ENCODE measurements at places on chromosomes 12 and 14.

DNA sequence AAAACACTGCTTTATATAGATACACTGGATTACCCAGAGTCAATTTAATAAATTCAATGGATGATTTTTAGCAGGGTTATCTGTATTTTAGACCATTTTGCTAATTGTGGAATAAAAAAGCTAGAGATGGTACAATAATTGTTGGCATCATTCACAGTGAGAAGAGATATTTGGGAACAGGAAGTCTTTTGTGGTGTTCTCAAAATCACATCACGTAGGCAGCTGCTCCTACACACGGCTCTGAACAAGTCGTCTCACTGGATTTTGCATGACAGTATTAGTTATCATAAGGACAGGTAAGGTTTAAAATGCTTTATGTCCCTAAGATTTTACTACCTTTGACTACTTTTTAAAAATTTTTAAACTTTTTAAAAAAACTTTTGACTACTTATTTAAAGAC, 52.0 kb downstream of the PAPLN start:
- H3K27ac ChIP-seq = no peak overlapping the region
- H3K27me3 ChIP-seq = no peaks in the 10 kb centered on the region
- H3K4me1 ChIP-seq = peaks cover 16% of the 10 kb centered on the region
- H3K4me3 ChIP-seq = no peak overlapping the region
- no peak for DNase-seq

DNA sequence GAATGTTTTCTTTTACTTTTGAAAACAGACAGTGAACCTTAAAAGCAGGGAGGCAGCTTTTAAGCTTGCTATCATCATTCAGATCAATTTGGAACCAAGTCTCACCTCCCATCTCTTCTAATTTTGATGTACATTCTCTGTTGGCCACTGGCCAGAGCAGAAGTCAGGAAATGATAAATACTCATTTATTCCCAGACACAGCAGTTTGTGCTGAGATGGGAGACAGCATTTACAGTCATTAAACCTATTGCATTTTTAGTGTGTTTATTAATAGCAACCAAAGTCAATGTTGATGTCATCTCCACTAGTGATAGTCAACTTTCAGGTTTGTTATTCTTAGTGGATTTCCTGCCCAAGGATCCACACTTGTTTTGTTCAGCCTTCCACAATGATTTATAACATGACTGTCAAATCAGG, 320.0 kb upstream of the ATP2B1 start:
- H3K36me3 ChIP-seq = no peaks in the 10 kb centered on the region
- peaks cover 4% of the 10 kb centered on the region for H3K4me1 ChIP-seq
- no peaks in the 10 kb centered on the region for H3K27me3 ChIP-seq
- no peak for DNase-seq
- H3K4me3 ChIP-seq = no peak overlapping the region

DNA sequence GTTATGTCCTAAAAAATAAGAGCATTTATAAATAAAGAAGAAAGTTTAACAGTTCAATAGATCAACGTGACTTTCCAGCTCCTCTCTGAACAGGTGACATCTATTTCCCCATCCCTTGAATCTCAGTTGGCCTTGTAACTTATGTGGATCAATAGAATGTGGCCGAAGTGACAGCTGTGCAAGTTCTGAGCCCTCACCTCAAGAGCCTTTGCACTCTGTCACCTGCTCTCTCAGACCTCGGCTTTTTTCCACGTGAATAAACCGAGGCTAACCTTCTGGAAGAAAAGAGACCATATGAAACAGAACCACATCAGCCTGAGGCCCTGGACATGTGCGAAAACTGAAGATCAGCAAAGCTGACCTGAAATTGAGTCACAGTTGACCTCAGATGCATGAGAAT, 253.0 kb downstream of the DAD1 start:
- H3K4me1 ChIP-seq = no peaks in the 10 kb centered on the region
- no peak overlapping the region for H3K27ac ChIP-seq
- no peaks in the 10 kb centered on the region for H3K36me3 ChIP-seq
- H3K4me3 ChIP-seq = no peak overlapping the region
- no peaks in the 10 kb centered on the region for H3K27me3 ChIP-seq

GRCh38 chr12:63911341-63911740, 66.8 kb downstream of the SRGAP1 start:
- H3K4me3 ChIP-seq = no peak overlapping the region
- H3K27ac ChIP-seq = no peak overlapping the region
- no peaks in the 10 kb centered on the region for H3K4me1 ChIP-seq
- H3K27me3 ChIP-seq = no peaks in the 10 kb centered on the region
- H3K36me3 ChIP-seq = no peaks in the 10 kb centered on the region

DNA sequence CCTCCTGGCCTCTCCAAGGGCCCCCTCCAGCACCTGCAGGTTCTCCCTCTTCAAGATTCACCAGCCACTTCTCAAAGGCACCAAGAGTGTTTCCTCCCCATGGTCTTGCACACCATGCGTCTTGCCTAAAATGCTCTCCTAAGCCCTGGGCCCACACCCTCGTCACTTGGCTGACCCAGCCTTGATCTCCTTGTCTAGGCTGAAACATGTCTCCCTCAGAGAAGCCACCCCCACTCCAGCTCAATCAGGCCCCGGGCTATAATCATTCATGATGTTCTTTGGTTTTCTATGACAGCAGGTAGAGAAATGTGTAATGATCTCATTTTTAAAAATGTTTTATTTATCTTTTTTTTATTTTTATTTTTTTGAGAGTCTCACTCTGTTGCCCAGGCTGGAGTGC, 88.1 kb downstream of the EFCAB11 start:
- H3K4me1 ChIP-seq = no peaks in the 10 kb centered on the region
- H3K27me3 ChIP-seq = no peaks in the 10 kb centered on the region
- no peak overlapping the region for H3K27ac ChIP-seq
- no peak for DNase-seq
- H3K4me3 ChIP-seq = no peak overlapping the region

DNA sequence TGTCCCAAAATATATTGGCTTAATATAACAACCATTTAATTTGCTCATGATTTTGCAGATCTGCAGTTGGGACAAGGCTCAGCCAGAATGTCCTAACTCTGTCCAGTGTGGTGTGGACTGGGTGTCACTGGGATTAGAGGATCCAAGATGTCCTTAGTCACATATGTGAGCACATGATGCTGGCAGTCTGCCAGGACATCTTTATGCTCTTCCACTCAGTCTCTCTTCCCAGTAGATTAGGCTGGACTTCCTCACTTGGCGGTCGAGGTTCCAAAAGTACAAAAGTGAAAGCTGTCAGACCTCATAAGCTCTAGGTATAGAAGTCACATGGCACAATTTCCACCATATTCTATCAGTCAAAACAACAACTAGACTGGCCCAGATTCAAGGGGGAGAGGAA, 167.9 kb upstream of the NTF3 start:
- H3K36me3 ChIP-seq = no peaks in the 10 kb centered on the region
- no peak overlapping the region for H3K4me3 ChIP-seq
- H3K4me1 ChIP-seq = no peaks in the 10 kb centered on the region
- H3K27ac ChIP-seq = no peak overlapping the region

DNA sequence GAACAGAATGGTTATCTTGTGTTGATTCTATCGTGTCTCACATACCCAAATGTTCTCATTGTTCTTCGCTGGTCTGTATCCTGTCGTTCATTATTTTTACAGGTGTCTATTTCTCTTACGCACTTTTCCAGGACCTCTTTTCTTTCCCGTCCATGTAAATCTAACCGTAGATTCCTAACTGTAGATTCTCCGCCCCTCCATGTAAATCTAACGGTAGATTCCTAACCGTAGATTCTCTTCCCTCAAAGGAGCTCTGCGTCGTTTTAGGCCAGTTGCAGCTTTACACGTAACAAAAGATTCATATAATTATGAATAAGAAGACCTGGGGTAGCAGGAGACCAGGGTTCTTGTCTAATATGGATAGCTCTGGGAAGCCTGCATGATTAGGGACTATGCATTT, 9.7 kb upstream of the ZNF605 start:
- no peaks in the 10 kb centered on the region for H3K4me1 ChIP-seq
- H3K4me3 ChIP-seq = no peak overlapping the region
- H3K27ac ChIP-seq = no peak overlapping the region
- peaks cover 28% of the 10 kb centered on the region for H3K36me3 ChIP-seq

- H3K4me3 ChIP-seq = no peak overlapping the region
- no peak for DNase-seq
- H3K36me3 ChIP-seq = no peaks in the 10 kb centered on the region
- no peaks in the 10 kb centered on the region for H3K4me1 ChIP-seq
- H3K27ac ChIP-seq = no peak overlapping the region
Observed at GRCh38 chr12:16136219-16136988, 141.1 kb downstream of the SLC15A5 start.

- H3K4me1 ChIP-seq = no peaks in the 10 kb centered on the region
- H3K4me3 ChIP-seq = no peak overlapping the region
- DNase-seq = peak; percentile 39
- no peaks in the 10 kb centered on the region for H3K27me3 ChIP-seq
- H3K27ac ChIP-seq = no peak overlapping the region
- H3K36me3 ChIP-seq = peaks cover 3% of the 10 kb centered on the region
Observed at GRCh38 chr12:12983420-12984035, 16.5 kb downstream of the HEBP1 start.

DNA sequence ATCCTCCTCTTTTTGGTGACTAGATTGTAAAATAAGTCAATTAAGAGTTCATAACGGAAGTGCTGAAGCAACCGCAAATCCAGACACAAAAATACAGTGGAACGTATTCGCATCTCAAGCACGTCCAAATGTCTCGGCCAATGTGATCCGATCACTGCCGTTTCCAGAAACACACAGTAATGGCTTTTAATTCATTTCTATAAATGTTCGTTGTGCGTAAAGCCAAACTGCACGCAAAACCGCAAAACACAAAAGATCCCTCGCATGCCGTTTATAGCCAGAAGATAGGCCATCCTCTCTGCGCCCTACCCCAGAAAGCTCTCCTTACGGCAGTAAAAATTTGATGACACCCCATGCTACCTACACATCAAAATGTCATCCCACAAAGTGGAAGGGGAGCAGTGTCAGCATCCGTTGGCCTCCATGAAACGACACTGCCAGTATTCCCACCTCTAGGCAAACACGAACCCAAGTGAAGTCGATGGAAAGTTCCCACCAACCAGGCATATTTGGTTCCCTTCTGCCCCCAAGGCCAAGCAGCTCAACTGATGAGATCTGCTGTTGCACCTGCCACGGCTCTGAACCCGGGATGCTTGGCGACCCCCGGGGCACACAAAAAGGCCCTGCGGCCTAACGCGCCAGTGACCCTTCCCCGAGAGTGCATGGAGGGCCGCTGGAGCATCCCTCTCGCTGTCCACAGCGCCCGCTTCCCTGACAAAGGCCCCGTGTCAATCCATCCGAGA, 1.4 kb downstream of the HECTD4 start:
- peaks cover 21% of the 10 kb centered on the region for H3K4me1 ChIP-seq
- no peaks in the 10 kb centered on the region for H3K36me3 ChIP-seq
- H3K27ac ChIP-seq = peak overlapping the region; percentile 83
- peak; percentile 25 for DNase-seq
- no peaks in the 10 kb centered on the region for H3K27me3 ChIP-seq

GRCh38 chr14:70013271-70013873, 134.2 kb downstream of the SMOC1 start:
- H3K36me3 ChIP-seq = no peaks in the 10 kb centered on the region
- no peak overlapping the region for H3K27ac ChIP-seq
- peak; percentile 53 for DNase-seq
- H3K27me3 ChIP-seq = peaks cover 10% of the 10 kb centered on the region
- H3K4me3 ChIP-seq = no peak overlapping the region
- peaks cover 7% of the 10 kb centered on the region for H3K4me1 ChIP-seq

GRCh38 chr14:60656686-60657455, 7.6 kb upstream of the SIX1 start:
- peak; percentile 34 for DNase-seq
- peaks cover 33% of the 10 kb centered on the region for H3K4me1 ChIP-seq
- peaks cover 97% of the 10 kb centered on the region for H3K27me3 ChIP-seq
- peak overlapping the region; percentile 73 for H3K4me3 ChIP-seq
- no peak overlapping the region for H3K27ac ChIP-seq

GRCh38 chr12:27212861-27213260, 31.2 kb upstream of the STK38L start:
- no peak overlapping the region for H3K27ac ChIP-seq
- no peaks in the 10 kb centered on the region for H3K4me1 ChIP-seq
- H3K4me3 ChIP-seq = no peak overlapping the region

GRCh38 chr12:47054659-47055058, 24.8 kb upstream of the PCED1B start:
- H3K27me3 ChIP-seq = no peaks in the 10 kb centered on the region
- DNase-seq = no peak
- no peak overlapping the region for H3K27ac ChIP-seq
- no peaks in the 10 kb centered on the region for H3K4me1 ChIP-seq
- H3K4me3 ChIP-seq = no peak overlapping the region

DNA sequence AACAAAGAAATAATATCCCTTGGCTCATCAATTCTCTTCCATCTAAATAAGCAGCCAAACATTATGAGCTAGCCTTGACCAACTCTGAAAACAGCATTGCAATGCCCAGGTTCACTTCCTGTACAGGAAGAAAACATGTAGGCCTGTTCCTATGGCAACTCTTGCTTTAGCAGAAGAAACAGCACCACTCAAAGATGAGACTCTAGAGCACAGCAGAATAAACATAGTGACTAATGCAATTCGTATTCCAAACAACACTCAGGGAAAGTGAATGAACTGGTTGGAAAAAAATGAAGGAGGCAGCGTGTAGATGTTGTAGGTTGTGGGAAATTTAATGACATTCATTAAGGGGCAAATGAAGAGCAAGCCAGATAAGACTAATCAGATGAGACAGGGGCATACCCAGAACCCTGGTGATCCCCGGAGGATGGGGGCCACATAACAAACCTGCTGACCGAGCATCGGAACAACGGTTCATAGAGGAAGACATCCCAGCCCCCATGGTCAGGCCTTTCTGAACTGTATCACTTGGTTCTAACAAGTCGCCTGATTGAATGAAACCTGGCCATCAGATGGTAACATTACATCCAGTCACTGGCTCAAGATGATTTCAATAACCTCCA, 9.0 kb downstream of the ARHGDIB start:
- H3K36me3 ChIP-seq = peaks cover 79% of the 10 kb centered on the region
- H3K4me3 ChIP-seq = peak overlapping the region; percentile 75
- DNase-seq = peak; percentile 52
- H3K4me1 ChIP-seq = peaks cover 95% of the 10 kb centered on the region
- H3K27me3 ChIP-seq = no peaks in the 10 kb centered on the region

GRCh38 chr12:98208816-98209215, 306.6 kb upstream of the TMPO start:
- no peaks in the 10 kb centered on the region for H3K36me3 ChIP-seq
- H3K4me1 ChIP-seq = no peaks in the 10 kb centered on the region
- no peak overlapping the region for H3K27ac ChIP-seq
- no peak overlapping the region for H3K4me3 ChIP-seq
- no peak for DNase-seq

- no peak overlapping the region for H3K27ac ChIP-seq
- H3K4me3 ChIP-seq = no peak overlapping the region
- DNase-seq = no peak
Observed at GRCh38 chr14:105503296-105503640, 12.2 kb downstream of the TEDC1 start.

GRCh38 chr12:101962486-101962885, 85.1 kb downstream of the DRAM1 start:
- DNase-seq = no peak
- H3K36me3 ChIP-seq = no peaks in the 10 kb centered on the region
- peaks cover 4% of the 10 kb centered on the region for H3K4me1 ChIP-seq
- no peak overlapping the region for H3K4me3 ChIP-seq
- no peaks in the 10 kb centered on the region for H3K27me3 ChIP-seq

Data from activated naive CD4-positive, alpha-beta T cell treated with anti-CD3 and anti-CD28 coated beads, Interleukin-2, amount 10 ng/mL, durations not matched to agents 7 days and 5 days (primary cell).